ENCODE measurements at places on chromosomes 2 and 18. TPM values are rescaled to one million over a fixed set of nuclear protein-coding genes. Genes with fewer than 3 reads are reported as not detected.

TSGA10 gene
- polyA plus RNA-seq = 8.5 TPM

RAB27B gene
- polyA plus RNA-seq = 5.3 TPM

ZAP70 gene
- polyA plus RNA-seq = 1.5 TPM

PTPRM gene
- 80.9 TPM for polyA plus RNA-seq

SERPINB13 gene
- polyA plus RNA-seq = not detected

CDKL4 gene
- polyA plus RNA-seq = 1.5 TPM

LYPD1 gene
- polyA plus RNA-seq = 126 TPM

CKAP2L gene
- polyA plus RNA-seq = 13.4 TPM

CSRNP3 gene
- polyA plus RNA-seq = 10.5 TPM

ANKRD30B gene
- 0.13 TPM for polyA plus RNA-seq

PID1 gene
- polyA plus RNA-seq = 4.8 TPM

CRYGD gene
- not detected for polyA plus RNA-seq

G6PC2 gene
- not detected for polyA plus RNA-seq

CD28 gene
- 2.5 TPM for polyA plus RNA-seq

LAMA1 gene
- 53.2 TPM for polyA plus RNA-seq

DCDC2C gene
- polyA plus RNA-seq = 0.92 TPM

NXPH2 gene
- 4.2 TPM for polyA plus RNA-seq

SF3B1 gene
- polyA plus RNA-seq = 587 TPM

KIF3C gene
- 18.9 TPM for polyA plus RNA-seq

FOXI3 gene
- polyA plus RNA-seq = 0.17 TPM

IL1R2 gene
- polyA plus RNA-seq = 0.59 TPM

ACTG2 gene
- 4.7 TPM for polyA plus RNA-seq

CABLES1 gene
- 26.2 TPM for polyA plus RNA-seq

LRRC30 gene
- 0.34 TPM for polyA plus RNA-seq

TTC32 gene
- 33.2 TPM for polyA plus RNA-seq

PDE6D gene
- polyA plus RNA-seq = 27.8 TPM

CLHC1 gene
- 32.4 TPM for polyA plus RNA-seq

CPO gene
- polyA plus RNA-seq = 0.62 TPM

TACR1 gene
- polyA plus RNA-seq = 1.5 TPM

CNDP1 gene
- polyA plus RNA-seq = 1.8 TPM

CYS1 gene
- 100 TPM for polyA plus RNA-seq

CCDC141 gene
- 0.39 TPM for polyA plus RNA-seq

RAX gene
- polyA plus RNA-seq = not detected

FARSB gene
- 27.6 TPM for polyA plus RNA-seq

CFAP65 gene
- polyA plus RNA-seq = 0.41 TPM

CROCC2 gene
- polyA plus RNA-seq = 0.09 TPM

PRKAG3 gene
- polyA plus RNA-seq = not detected

CYRIA gene
- 3.4 TPM for polyA plus RNA-seq

PTPRN gene
- polyA plus RNA-seq = 0.25 TPM

GEN1 gene
- 25.6 TPM for polyA plus RNA-seq

IAH1 gene
- 47.1 TPM for polyA plus RNA-seq

TMEM127 gene
- polyA plus RNA-seq = 46.2 TPM

EIF2B4 gene
- polyA plus RNA-seq = 49.7 TPM

DHRS9 gene
- polyA plus RNA-seq = 0.14 TPM

IL36A gene
- polyA plus RNA-seq = not detected

ACVR1C gene
- polyA plus RNA-seq = 0.23 TPM

M1AP gene
- 0.43 TPM for polyA plus RNA-seq

CCDC85A gene
- polyA plus RNA-seq = 1.8 TPM

C1QL2 gene
- not detected for polyA plus RNA-seq

ALPG gene
- polyA plus RNA-seq = not detected

MAPK4 gene
- polyA plus RNA-seq = 10.2 TPM
